GM03348 (cell line): ENCODE measurements at places on chromosomes 4 and X.

- peak; percentile 1 for DNase-seq
Observed at GRCh38 chrX:106168107-106168506, at the start of gene PWWP3B. Gene PWWP3B (plus strand): TSS chrX:106168305. CDS start chrX:106205433, 37,128 bp downstream.

GRCh38 chrX:119784747-119785446 is 6.5 kb downstream of the RPL39 start:
- peak; percentile 47 for DNase-seq

DNA sequence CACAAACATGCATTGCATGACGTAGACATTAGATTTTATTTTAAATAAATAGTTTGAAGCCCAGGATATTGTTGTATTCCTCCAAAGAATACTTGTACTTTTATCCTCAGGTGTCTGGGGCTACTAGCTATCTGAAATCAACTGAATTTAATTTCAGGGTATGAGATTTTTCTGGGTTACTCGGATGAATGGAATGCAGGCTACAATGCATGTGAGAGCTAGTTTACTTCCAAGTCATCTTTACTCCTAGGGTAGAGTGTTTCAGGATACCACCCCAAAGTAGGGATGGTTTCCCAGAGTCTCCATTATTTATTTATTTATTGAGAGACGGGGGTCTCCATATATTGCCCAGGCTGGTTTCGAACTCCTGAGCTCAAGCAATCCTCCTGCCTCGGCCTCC is 66.4 kb downstream of the HPRT1 start:
- DNase-seq: peak; percentile 20

DNA sequence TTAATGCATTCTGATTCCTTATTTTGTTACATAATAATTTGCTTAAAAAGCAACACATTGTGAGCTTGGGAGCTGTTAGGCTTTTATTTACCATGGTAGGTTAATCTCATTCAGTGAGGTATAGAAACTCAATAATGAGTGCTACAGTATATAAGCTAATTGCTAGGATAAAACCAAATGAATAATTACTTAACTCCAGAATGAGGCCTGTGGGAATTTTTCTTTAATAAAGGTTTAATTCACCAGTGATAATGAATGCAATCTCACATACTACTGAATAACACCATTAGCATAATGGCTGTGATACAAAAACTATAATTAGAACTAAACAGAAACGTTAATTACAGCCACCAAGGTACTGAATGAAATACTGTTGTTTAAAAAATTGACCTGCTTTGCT is 326.3 kb downstream of the IQCM start:
- no peak for DNase-seq

DNA sequence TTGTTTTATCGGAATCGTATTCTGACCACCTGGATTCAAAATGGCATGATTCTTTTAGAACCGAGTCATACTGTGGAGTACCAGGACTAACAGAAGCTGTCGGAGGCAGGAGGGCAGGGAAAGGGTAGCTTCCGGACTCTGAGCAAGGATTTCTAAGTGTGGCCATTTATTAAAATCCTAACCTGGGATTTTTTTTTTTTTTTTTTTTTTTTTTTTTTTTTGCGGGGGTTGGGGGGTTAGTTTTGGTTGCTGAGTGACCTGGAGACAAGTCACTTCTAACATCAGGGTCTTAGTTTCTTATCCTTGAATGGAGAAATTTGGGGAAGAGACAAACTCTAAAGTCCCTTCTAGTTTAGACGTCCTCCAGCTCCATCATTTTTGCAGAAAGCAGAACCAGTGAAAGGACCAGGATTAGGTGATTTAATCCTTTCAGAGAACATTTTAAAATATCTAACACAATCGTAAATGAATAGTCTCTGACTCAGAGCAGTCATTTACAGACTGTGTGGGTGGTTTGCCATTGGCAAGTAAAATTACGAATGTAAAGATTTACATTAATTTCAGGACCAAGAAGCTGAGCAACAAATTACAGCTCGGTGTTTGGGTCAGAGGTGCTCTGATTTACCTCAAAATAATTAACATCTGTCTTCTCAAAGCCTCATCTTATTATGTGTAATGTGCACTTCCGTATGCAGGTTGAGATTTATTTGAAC is 7.3 kb downstream of the SLC25A5 start:
- no peak for DNase-seq

GRCh38 chr4:127217586-127218229 is 415.0 kb upstream of the INTU start:
- no peak for DNase-seq

DNA sequence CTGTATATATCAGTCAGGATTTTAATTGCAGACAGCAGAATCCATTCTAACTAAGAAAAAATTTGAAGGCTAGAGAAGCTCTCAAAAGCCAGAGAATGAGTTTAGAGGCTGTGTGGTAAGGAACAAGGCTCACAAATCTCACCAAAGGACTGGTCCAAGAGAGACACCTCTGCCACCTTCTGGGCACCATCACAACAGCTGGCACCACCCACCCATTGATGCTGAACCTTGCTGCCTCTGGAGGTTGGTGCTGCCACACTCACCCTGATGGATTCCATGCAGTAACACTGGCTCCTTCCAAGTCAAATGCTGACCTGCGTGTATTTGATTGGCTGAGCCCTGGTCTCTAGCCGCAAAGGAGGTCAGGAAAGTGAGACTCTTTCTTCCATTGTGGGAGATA is 100.8 kb downstream of the BEND2 start:
- DNase-seq: no peak

GRCh38 chr4:2963966-2964471 is 648 bp downstream of the GRK4 start:
- DNase-seq: peak; percentile 82

- DNase-seq: no peak
Observed at GRCh38 chrX:40151211-40152172, 53.7 kb upstream of the BCOR start.

GRCh38 chrX:148788449-148788848 is 288.0 kb downstream of the AFF2 start:
- no peak for DNase-seq

DNA sequence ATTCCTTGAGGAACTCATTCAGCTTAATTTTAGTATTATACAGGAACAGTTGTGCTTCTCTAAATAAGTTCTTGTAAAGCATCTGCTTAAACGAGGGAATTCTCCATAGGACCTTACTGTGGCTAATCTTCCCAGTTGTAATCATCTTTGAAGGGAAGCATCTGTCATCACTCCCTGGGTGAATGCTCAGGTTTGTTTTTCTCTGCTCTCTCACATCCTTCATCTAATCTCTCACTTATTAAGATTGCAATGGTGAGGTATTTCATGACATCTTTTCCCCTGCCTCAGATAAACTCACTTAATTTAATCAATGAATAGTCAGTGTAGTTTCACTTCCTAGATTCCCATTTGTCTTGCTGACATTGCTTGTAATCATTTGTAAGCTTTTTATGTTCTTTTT is 121.8 kb upstream of the ADAMTS3 start:
- no peak for DNase-seq

GRCh38 chr4:80926446-80926845 is 104.1 kb upstream of the BMP3 start:
- no peak for DNase-seq

DNA sequence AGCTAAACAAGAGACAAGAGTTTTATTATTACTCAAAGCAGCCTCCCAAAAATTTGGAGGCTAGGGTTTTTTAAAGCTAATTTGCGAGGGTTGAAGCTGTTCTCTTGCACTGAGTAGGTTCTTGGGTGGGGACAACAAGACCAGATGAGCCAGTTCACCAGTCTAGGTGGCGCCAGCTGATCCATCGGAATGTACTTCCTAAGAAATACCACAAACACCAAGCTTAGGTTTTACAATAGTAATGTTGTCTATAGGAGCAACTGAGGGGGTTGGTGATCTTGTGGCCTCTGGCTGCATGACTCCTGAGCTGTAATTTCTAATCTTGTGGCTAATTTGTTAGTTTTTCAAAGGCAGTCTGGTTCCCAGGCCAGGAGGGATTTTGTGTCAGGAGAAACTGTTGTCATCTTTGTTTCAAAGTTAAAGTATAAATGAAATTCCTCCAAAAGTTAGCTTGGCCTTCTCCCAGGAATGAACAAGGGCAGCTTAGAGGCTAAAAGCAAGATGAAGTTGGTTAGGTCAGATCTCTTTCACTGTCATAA is 130.6 kb downstream of the SLC7A11 start:
- DNase-seq: no peak
